GM20000 (cell line): ENCODE measurements at places on chromosomes 12 and 14.

DNA sequence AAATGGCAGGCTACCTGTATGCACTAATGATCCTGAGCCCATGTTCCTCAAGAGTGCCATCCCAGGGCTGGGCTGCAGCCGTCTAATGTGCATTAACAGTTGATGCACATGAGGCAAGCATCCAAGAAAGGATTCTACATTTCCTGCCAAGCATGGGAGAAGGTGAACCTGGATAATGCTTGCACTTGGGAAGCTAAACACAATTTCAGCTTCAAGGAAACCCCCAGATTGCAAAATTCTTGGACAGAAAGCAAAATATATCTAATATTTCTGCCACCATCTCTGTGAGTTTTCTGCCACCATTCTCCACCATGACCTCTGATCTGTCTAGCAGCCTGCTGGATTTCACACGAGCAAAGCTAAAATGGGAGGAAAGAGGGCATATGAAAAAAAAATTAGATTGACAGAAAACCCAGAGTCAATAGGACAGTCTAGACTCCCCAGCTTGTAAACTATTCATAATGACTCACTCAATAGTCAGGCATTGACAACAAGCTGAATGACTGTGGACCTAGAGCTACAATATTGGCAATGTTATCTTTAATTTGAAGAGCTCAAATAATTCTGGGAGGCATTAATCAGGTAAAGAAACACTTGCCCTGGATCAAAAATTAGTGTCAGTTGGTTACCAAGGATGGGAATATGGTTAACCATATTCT is 91.9 kb upstream of the BCL2L14 start:
- DNase-seq: no peak

GRCh38 chr12:22828066-22828465 is 203.1 kb downstream of the ETNK1 start:
- no peak for DNase-seq

- no peak for DNase-seq
Observed at GRCh38 chr12:70628701-70629480, 8.3 kb downstream of the PTPRB start.

DNA sequence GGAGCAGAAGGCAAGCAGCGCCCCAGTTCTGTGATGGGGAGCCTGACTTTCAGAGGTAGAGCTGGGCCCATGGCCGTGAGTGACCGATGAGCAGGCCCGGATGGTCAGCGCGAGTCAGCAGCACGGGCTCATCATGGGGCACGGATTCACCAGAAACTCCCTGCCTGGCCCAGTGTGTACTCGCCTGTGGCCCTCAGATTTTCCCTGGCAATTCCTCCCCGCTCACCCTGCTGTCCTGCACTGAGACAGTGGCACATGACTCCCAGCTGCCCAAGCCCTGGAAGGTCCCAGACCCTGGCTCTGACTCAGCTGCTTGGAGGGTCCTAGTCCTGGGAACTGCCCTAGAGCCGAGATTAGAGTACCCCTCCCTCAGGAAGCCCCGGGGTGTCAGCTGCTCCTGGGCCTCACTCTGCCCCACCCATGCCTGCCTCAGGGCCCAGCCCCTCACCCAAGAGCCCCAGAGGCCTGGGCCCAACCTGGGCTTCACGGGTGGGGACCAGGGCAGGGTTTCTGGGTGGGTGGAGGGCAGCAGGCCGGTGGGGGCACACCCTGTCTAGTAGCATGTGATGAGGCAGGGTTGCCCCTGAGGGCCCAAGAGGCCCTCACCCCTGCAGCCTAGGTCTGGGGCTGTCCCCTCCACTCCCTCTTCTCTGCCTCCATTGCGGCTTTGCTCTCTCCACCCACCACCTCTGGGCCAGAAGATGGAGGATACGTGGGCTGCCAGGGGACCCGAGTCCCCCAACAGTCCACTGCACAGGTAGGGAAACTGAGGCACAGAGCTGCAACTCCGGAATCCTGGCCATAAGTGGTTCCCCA is 8.4 kb downstream of the TRMT61A start:
- DNase-seq: no peak

- no peak for DNase-seq
Observed at GRCh38 chr14:50766338-50766886, 64.5 kb downstream of the NIN start.

DNA sequence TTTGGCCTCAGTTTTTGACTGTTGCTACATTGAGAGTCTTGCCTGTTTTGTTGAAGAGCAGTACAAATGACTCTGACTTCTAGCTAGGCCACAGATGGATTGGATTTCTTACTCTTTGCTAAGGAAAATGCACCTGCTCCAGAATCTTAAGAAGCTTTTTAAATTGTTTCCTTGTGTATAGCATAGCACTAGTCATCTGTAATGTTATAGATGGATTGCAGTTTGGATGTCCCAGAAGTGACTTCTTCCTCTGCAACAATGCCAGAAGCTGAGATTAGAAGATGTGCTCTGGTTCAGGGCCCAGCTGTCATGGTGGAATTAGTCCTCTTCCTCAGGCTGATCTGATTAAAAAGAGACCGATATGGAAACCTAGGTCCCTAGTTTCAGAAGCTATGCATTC is 67.9 kb downstream of the DAAM1 start:
- DNase-seq: no peak

DNA sequence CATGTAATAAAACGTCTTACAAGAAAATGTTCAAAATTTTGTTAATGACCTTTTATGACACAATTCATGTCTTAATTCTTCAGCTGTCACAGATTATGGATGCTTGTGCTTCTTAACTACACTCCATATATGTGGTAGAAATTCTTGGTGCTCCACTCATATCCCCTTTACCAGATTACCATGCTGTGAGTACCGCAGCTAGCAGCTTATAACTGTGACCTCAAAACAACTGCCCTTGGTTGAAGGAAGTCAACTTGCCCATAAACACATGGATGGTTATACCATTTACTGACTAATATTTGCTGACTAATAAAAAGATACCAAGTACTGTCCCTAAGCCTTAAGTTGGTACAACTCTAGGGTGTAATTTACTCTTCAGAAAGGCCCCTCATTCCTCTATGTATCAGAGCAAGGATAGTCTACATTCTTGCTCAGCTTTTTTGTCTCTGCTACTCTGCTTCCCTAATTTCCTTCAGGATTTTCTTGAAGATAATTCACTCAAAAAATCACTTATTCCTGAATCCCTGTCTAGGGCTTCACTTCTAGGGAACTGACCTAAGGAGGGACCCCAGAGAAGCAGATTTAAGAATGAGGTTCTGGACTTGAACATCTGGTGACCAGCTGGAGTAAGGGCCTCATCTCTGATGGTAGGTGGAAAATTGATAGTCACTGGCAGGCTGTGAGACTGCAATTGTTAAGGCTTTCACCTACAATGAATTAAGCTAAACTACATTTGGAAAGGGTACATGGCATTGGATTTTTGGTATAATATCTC is 152.3 kb downstream of the SLC6A15 start:
- DNase-seq: no peak

- no peak for DNase-seq
Observed at GRCh38 chr12:9390761-9391160, 182.6 kb upstream of the PZP start.

- DNase-seq: no peak
Observed at GRCh38 chr14:94312481-94313246, 10.5 kb downstream of the SERPINA6 start.

- DNase-seq: no peak
Observed at GRCh38 chr14:64513271-64513670, 8.7 kb downstream of the ZBTB1 start.

- no peak for DNase-seq
Observed at GRCh38 chr14:94341656-94342333, 18.7 kb upstream of the SERPINA6 start.

- no peak for DNase-seq
Observed at GRCh38 chr14:68571928-68572525, 220.8 kb downstream of the ZFP36L1 start.

GRCh38 chr14:49875640-49876198 is 17.2 kb upstream of the ARF6 start:
- DNase-seq: no peak

DNA sequence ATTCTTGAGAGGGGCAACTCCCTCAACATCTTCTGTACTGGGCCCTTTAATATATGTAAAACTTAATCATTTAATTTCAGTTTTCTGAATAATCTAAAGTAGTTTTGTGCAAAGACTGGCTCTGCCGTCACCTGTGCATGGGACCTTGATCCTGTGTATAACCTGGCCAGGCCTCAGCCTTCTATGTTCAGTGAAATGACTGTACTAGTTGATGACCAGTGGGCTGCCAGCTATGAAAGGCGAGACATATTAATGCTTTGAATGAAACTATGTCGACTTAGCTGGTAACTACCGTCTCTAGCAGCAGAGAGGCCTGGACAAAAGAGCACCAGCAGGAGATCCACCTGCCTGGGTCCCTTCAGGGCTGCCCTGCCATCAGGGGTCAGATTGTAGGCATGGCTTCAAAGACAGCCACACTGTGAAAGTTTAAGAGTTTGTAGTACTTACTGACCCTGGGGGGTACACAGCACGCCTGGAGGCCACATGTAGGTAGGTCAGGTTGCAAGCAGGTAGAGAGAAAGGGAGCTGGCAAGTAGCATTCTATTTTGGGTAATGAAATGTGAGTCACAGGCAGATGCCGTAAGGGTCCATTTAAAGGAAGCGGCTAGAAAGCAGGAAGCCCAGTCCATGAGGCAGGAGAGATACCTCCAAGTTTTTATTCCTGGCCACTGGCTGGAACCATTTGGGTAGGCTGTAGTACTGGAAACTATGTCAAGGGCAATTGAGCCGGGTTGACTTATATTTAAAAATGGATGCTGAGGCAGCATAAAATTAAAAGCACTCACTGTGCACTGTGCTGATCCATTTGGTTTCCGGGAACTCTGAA is 77.2 kb downstream of the BHLHE41 start:
- DNase-seq: no peak

DNA sequence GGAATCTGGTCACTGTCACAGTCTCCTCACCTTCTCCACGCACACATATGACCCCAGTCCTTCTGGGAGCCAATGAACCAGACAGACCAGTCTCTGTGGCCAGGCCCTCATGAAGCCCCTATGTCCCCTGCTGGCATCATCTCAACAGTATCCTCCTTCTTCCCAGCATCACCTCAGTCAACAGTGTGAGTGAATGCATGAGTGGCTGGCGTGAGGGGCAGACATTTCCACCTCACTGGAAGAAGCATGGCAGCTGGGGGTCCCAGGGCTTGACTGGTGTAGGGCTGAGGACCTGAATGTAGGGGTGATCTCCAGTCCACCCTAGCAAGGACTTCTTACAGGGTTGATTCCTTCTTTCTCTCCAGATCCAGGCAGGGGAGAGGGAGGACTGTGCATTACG is 1.8 kb downstream of the MAP3K12 start:
- DNase-seq: no peak

DNA sequence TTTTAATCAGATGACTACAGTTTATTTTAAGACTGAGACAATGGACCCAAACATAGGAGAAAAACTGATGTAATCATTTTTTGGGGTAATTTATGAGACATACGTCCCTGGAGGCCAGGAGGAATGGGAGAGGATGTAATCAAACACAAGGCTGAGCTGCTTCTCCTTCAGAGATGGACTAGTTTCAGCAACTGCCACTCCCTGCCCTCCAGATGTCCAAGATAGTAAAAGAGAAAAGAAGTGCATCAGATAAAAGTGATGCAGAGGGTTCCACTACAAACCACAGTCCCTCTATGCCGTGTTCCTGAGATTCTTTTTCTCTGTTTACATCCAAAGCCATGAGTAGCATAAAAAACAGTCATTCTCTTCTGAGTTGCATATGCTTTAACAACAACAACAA is 101.1 kb downstream of the DACT1 start:
- no peak for DNase-seq

GRCh38 chr12:3005736-3006135 is 46.5 kb downstream of the TEAD4 start:
- DNase-seq: no peak

DNA sequence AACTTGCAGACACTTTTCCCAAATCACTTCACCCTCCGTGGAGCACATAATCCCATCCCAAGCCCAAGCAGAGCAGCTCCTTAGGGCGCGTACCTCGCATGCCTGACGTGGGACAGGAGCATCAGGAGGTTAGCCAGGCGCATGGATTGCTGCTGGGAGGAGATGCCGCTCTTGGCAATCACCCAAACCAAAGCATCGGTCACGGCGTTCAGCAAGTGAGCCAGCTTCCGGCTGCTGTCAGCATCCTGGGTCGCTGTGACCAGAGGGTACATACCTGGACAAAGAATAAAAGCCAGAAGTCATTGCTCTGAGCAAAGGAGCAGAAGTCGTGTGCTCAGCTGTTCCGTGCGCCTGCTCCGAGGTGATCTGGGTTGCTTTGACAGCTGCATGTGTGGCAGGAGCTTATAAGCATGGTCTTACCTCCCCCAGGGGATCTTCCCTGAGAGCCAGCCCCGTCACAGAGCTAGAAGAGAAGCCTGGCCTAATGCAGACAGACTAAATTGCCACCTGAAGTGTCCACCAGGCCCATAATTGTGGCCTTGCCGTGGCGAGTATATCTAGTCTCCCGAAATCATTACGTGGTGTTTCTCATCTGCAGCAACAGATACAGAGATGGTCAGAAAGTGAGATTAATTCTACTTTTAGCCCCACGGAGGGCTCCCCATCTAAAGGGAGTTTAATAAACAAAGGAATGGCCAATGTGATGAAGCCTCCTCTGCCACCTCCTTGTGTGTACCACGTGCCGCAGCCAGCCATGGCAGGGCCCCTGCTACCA is 59.1 kb downstream of the ESR2 start:
- DNase-seq: no peak

GRCh38 chr12:19800884-19801283 is 361.6 kb downstream of the AEBP2 start:
- DNase-seq: peak; percentile 35

DNA sequence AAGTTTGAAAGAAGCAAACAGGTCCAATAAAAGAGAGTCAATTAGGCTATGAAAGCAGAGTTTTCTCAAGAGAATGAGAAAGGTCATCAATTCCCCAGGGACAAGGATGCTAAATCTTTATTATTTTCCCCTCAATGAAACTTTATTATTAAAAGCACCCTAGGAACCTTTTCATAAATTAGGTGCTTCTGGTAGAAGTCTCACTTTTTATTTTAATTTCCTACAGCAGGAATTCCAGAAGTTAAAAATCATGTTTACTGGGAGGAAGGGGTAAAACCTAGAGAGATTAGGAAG is 223.2 kb upstream of the SOX5 start:
- DNase-seq: no peak

DNA sequence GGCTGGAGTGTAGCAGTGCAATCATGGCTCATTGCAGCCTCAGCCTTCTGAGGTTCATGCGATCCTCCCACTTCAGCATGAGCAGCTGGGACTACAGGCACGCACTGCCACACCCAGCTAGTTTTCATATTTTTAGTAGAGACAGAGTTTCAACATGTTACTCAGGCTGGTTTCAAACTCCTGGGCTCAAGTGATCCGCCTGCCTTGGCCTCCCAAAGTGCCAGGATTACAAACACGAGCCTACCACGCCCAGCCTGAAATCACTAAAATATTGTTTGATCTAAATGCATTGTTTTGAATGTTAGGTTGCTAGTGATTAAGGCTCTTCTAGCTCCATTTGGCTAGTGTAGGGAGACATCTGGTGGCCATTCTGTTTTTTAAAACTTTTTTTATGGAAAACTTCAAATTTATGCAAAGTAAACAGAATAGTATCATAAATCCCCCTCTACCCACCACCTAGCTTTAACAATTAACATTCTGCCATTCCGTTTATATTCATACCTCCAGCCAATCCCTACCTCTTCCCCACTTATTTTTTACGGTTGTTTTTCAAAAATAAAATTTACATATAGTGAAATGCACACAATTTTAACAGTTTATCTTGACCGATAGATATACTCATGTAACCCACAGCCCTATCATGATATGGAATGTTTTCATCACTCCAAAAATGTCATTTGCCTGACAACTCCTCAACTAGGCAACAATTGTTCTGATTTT is 37.8 kb downstream of the MYO1H start:
- peak; percentile 26 for DNase-seq
